ENCODE measurements at places on chromosomes 11 and 22.

DNA sequence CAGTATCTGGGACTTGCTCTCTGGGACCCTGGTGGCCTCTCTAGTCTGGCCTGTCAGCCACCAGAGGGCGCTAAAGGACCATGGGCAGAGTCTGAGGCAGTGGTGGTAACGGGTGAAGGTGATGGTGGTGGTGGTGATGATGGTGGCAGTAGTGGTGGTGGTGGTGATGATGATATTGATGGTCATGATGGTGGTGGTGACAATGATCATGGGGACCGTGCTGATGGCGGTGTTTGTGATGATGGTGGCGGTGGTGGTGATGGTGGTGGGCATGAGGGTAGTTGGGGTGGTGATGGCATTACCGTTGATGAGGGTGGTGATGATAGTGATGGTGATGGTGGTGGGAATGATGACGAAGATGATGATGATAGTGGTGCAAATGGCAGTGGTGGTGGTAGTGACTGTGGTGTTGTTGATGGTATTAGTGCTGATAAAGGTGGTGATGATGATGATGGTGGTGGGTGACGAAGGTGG, 16.0 kb downstream of the TRPM5 start:
- DNase-seq, result peak; percentile 67

DNA sequence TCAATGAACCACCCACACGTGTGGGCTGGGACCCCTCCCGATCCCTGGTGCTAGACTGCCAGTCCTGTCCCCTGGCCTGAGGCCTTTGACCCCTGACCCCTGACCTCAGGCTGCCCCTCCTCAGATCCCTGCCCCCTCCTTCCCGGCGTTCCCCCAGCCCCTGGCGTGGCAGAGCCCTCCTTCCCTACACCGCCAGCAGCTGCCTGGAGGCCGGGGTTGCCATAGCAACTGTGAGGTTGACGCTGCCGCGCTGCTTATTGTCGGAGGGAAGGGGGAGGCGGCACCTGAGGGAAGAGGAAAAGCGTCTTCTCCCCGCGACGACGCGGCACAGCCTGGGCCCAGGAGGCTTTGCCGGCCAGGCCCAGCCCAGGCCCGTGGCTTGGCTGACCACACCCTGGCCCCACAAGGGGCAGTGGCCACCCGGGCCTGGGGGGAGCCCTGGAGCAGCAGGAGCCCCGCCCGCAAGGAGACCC, 32.6 kb downstream of the SHANK3 start:
- no peak for DNase-seq

GRCh38 chr11:122038543-122038942, 77.5 kb downstream of the BLID start:
- DNase-seq, result no peak

DNA sequence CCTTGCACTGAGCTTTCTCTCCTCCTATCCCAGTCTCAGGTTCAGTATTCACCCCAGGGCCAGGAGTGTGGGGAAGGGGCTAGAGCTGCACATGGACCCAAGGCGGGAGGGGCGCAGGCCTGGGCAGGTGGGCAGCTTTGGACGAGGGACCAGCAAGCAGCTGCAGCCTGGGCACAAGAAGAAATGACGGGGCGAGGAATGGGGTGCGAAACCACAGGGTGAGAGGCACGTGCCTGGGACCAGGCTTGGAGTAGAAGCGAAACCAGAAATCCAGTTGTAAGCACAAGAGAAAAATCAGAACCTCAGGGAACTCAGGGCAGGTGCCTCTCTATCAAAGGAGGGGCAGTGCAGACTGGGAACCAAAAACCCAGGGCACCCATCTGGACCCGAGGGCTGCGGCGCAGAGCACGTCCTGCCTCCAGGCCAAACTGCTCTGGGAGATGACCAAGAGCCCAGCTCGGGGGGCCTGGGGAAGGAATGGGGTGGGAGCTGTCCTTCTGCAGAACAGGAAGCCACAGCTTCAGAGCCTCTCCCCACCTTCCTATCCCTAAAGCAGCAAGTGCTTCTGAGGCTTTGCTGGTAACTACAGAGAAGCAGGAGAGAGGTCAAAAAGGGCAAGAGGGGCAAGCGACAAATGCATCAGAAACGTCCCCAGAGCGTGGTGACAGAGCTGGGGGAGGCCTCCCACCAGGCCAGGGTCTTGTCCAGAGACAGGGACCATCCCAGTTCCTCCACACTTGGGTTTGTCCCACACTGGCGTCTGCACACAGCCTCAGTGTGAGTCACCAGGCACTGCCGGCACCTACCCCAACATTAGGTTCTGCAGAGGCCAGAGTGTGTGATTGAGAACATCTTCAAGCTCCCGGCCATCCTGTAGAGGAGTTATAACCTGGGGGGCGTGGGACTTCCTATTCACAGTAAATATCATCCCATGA, 18.3 kb upstream of the TMPRSS4 start:
- DNase-seq, result no peak

- no peak for DNase-seq
Measured at GRCh38 chr11:121869478-121869877, 246.5 kb downstream of the BLID start.

GRCh38 chr22:44330744-44331660, 18.3 kb upstream of the SHISAL1 start:
- DNase-seq, result no peak

- peak; percentile 29 for DNase-seq
Measured at GRCh38 chr11:5631969-5632635, 7.3 kb downstream of the TRIM34 start.

GRCh38 chr11:111665777-111666176, 63.5 kb downstream of the SIK2 start:
- no peak for DNase-seq

GRCh38 chr22:27610863-27611786, 190.4 kb downstream of the MN1 start:
- DNase-seq, result no peak
